Activated naive CD4-positive, alpha-beta T cell treated with anti-CD3 and anti-CD28 coated beads for 36 hours (primary cell): ENCODE measurements at places on chromosomes 4 and X. TPM values are rescaled to one million over a fixed set of nuclear protein-coding genes. Genes with fewer than 3 reads are reported as not detected.

Gene L1CAM
- 0.40 TPM for total RNA-seq

Gene PRDM8
- 0.35 TPM for total RNA-seq

DNA sequence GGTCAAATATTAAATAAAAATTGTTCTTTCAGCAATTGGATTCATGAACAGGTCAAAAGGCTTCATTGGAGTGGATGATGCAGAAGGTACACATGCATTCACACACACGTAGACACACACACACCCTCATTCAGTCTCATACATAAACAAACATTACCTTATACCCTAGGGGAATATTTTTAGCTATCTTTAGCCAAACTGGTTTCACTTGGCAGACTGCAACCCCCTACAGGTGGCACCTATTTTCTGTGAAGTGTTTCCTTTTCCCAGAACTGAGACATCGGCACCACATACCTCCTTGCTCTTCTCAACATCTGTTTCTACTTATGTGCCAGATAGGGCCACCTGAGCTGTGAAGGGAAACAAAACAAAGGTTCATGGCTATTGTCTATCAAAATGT is 18.5 kb upstream of the KDR start:
- DNase-seq: no peak

DNA sequence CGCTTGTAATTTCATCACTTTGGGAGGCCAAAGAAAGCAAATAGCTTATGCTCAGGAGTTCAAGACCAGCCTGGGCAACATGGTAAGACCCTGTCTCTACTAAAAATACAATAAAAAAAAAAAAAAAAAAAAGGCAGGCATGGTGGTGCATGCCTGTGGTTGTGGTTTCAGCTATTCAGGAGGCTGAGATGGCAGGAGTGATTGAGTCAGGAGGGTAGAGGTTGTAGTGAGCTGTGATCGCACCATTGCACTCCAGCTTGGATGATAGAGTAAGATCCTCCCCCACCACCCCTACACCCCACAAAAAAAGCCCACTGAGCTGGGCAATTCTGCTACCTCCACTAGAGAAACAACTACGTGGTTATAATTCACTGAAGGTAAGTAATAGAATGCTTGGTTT is 118.8 kb upstream of the PCDH18 start:
- DNase-seq: no peak

DNA sequence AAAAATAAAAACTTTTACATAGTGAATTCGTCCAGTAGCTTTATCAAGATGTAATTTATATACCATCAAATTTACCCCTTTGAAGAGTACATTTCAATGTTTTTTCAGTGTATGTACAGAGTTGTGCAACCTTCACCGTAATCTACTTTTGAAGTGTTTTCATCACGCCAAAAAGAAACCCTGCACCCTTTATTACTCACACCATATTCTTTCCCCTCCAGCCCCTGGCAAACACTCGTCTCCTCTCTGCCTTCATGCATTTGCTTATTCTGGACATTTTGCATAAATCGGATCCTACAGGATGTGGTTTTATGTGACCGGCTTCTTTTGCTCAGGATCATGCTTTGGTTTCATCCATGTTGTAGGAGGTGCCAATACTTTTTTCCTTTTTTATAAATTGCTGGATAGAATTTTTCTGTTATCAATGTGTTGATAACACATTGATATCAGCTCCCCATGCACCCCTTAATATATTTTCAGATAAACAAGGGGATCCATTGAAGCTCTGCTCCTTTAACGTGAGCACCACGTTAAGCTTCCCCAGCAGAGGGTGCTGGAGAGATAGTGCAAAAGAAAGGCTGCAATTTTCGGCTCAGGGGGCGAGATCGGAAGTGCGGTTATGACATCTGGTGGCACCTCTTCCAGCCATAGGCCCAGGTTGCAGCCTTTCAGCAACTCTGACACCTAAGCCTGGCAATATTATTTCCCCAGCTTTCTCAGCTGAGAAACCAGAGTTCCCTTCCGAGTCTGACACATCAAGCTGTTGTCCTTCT is 100.1 kb upstream of the VCX3B start:
- no peak for DNase-seq

DNA sequence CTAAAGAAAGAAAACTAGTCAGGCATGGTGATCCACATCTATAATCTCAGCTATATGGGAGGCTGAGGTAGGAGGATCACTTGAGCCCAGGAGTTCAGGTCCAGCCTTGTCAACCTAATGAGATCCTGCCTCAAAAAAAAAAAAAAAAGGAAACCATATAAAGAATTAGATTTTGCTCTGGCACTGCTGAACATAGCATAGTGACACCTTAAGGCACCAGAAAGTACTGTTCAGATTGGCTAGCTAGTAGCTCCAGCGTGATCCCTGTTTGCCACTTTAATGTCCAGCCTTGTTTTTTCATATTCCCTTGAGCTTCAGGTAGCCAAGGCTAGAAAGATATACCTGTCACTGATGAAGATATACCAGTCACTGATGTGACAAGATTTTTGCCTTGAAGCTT is 34.1 kb downstream of the EXOC1 start:
- DNase-seq: no peak

GRCh38 chrX:150607201-150607600 is 38.8 kb downstream of the MTM1 start:
- no peak for DNase-seq

DNA sequence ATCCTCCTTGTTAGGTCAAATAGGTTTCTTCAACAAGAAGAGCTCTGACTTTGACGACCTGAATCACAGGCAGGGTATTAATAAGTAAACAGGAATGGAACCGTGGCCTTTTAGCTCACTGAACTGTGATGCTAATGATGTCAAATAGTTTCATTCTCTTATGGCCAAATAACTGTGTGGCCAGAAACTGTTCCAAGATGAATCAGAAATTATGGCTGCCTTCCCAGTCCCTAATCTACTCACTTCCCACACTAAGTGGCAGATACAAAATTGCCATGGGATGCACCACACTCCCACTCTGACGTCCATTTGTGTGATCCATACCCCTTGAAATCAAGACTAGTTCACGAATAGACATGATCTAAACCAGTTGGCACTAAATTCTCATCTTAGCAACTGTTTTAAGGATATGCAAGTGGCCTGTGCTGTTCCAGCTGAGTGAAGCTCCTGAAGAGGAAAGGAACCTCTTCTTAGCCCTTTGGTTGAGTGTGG is 455.4 kb downstream of the IL15 start:
- no peak for DNase-seq

DNA sequence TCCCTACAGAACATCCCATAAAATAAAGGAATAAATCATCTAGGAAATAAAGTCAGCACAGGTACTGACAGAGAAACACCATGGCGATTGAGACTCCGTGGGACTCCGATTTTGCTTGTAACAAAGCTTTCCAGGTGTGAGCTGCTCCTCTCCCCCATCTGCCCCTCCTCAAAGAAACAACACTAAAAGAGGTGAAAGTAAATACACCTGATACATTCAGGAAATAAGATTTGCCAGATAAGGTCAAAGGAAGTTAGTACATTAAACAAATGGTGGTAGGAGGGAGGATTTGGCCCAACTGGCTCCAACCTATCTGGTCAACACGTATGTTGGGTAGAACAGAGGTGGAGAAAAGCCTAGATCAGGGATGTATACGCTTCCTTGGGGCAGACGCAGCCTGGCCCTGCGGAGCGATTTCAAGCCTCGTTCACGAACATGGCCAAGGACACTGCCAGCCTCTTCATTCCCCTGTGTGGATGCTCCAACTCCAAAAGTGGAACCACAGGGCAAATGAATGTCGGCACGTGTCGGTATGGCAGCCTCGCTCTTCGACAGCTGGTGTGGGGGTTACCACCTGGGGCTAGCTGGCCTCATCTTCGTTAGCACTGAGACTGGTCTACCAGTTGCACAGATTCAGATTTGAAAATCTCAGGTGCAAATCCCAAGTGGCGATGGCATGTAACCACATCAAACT is 162.5 kb downstream of the AFAP1 start:
- DNase-seq: no peak

DNA sequence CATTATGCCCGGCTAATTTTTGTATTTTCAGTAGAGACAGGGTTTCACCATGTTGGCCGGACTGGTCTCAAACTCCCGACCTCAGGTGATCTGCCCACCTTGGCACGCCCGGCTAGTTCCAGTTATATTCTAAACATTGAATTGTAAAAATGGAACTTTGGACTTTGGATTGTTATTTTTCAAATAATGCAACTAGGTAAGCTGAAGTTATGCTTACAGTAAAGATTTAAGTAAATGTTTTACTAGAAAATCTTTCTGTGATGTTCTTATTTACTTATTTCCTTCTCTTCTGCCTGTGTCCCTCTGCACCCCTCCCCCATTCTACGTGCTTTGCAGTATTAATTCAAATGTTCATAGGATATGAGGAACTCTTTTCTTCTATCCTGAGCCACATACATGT is 26.1 kb downstream of the GK start:
- DNase-seq: no peak

DNA sequence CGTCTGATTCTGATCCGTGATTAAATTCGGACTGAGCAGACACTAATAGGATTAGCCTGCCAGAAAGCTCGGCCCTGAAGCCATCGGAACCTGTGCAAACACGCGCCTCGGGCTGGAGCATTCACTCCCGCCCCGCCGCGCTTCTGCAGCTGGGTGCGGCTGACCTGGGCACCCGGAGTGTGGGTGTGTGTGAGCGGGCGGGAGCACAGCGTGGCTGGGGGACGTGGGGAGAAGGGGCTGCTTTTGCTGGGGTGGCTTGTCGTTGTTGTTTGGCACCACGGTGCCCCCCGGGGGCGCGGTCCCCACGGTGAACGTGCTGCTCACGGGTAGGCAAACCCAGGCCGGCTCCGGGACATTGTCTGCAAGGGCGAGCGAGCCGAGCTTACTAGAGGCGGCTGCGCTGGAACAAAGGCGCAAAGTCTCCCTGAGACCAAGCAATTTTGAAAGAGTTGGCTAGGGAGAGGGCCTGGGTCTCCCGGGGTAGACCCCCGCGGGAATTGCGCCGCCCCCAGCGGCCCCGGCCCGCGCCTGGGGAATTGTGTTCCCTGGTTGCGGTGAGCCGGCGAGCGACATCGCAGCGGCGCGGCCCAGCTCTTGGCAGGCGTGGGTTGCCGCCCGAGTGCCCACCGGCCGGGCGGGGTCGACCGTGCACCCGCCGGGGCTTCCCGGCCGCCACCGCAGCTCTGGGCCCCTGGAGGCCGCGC is 1.4 kb downstream of the MAMLD1 start:
- peak; percentile 12 for DNase-seq

DNA sequence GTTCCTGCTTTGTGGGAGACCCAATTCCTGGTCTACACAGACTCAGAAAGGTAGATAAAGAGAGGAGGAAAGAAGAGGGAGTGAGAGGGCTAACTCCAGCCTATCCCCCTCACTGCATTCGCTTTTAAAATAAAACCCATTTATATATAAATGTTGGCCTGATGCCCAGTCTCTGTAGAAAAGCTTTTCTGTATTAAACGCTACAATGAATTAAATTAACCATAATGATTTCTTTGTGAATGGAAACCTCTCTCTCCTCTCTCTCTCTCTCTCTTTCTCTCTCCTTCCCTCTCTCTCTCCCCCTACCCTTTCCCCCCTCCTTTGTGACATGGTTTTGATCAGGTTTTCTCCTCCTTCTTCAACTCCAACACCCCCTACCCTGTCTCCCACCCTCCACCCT is 34.8 kb downstream of the PJA1 start:
- no peak for DNase-seq
